ENCODE measurements at places on chromosomes 7 and 10.
A peak's percentile ranks its signal among the peaks of the same experiment; 100 is the strongest.

- peak; percentile 55 for DNase-seq
Observed at GRCh38 chr7:2018569-2019460, 213.9 kb downstream of the MAD1L1 start.

- no peak for DNase-seq
Observed at GRCh38 chr10:4643471-4643870, 182.5 kb upstream of the AKR1E2 start.

GRCh38 chr10:44520651-44521050 is 135.8 kb upstream of the CXCL12 start:
- DNase-seq = peak; percentile 28

GRCh38 chr10:95281206-95281605 is 9.6 kb downstream of the PDLIM1 start:
- no peak for DNase-seq

DNA sequence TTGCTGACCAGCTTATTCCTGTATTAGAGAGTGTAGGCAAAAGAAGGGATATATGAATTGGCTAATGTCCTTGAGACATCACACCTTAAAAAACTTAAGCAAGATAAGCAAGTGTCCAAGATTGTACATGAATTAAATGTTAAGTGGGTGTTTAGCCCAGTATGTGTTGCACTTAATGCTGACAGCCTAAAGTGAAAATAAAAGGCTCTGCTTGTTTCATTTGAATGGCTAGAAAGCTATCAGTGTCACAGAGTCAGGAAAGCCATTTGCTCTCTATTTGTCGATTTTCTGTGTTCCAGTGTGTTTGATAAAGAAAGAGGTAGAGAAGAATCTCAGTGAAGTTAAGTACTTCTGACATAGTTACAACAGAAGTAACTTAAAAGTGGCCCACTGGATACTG is 744.9 kb downstream of the ANKRD7 start:
- no peak for DNase-seq

GRCh38 chr7:105808703-105809590 is 67.5 kb downstream of the ATXN7L1 start:
- DNase-seq = no peak

GRCh38 chr7:73338321-73338720 is 10.4 kb downstream of the FKBP6 start:
- no peak for DNase-seq

DNA sequence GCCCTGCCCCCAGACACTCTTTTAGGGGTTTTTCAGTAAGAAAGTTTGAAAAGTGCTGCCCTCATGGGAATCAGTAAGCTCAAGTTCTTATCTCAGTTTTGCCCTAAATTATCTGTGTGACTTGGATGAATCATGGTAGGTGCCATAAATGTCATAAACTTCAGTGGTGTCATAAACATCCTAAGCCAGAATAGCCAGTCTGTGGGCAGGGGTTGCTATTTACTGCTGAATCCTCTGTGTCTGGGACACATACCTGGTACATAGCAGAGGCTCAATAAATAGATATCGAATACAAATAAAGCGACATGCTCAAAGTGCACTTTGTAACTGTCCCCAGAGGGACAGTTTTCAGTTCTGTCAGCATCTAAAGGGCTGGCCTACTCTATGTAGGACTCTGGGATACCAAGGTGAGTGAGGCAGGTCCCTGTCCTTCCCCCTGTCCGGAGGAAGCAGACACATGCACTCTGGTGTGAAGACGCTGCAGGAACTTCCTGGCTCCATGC is 502.1 kb downstream of the RPS24 start:
- DNase-seq = no peak

GRCh38 chr10:121851786-121852185 is 76.0 kb downstream of the ATE1 start:
- no peak for DNase-seq

DNA sequence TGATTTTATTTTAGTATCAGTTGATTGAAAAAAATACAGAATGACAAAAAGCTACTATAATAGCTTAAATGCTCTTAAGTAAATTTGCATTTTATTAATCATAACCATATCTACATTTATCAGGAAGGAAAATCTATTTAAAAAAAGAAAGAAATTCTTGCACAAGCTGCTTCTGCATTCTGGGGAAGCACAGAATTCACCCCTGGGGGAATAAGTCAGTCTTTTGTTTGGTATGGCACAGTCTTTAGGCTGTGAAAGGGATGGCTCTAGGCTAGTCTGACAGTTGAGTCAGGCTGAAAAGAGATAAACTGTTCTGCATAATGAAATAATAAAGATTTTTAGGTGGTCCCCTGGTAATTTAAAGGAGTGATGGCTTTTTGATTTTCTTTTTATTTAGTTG is 37.9 kb downstream of the HTR7 start:
- DNase-seq = no peak

- no peak for DNase-seq
Observed at GRCh38 chr7:106566672-106567071, 94.3 kb downstream of the CCDC71L start.

GRCh38 chr10:45380903-45381620 is 7.0 kb downstream of the ALOX5 start:
- no peak for DNase-seq

DNA sequence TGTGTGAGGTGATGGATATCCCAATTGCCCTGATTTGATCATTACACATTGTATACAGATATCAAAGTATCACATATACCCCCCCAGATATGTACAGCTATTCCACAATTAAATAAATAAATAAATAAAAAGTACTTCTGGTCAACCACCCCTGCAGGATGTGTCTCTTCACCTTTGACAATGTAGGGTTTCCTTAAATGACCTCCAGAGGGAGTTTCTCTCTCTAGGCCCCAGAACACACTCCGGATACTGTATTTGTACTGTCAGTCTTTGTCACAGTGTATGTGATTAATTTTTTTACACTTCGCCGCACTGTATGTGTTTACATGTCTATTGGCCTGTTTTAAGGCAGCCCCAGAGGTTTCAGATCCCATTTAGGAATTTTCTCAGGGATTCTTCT is 123.6 kb downstream of the ADCYAP1R1 start:
- DNase-seq = no peak

DNA sequence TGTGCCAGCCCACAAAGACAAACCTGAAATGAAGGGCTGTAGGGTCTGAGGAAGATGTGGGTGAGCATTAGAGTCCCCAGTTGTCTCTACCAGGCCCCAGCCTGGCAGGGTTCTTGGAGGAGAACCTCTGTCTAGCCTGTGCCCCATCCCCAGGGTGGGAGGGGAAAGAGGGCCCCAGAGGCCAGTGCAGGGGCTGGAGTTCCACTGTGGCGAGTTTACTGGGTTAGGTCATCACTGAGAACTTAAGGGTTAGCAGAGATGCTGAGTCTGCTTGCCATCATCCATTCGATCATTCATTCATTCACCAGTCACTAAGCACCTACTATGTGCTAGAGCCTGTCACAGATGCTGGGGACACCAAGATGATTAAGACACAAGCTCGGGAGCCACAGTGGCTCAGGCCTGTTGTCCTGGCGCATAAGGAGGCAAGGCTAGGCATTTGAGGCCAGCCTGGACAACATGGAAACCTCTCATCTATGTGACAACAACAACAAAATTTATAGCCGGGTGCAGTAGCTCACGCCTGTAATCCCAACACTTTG is 2.6 kb downstream of the ANKRD2 start:
- no peak for DNase-seq

DNA sequence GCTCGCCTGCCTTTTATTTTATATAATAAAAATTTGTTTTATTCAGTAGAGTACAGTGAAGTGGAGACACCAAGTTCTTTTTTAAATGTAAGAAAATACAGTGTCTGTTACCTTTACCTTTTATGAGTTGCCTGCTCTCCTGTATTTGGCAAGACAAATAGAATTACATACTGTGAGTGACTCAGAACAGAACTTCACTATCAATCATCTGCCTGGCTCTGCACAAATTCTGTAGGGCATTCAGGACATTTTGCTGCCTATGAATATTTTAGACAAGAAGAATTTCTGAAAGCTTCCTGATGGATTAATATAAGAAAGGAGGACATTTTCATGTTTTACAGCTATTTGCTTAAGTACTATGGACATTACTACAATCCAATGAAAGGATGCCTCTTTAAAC is 135.4 kb upstream of the PHF14 start:
- no peak for DNase-seq

- no peak for DNase-seq
Observed at GRCh38 chr7:23012908-23013714, 819 bp downstream of the HYCC1 start.

- peak; percentile 59 for DNase-seq
Observed at GRCh38 chr7:38673795-38674194, 42.6 kb upstream of the AMPH start.

DNA sequence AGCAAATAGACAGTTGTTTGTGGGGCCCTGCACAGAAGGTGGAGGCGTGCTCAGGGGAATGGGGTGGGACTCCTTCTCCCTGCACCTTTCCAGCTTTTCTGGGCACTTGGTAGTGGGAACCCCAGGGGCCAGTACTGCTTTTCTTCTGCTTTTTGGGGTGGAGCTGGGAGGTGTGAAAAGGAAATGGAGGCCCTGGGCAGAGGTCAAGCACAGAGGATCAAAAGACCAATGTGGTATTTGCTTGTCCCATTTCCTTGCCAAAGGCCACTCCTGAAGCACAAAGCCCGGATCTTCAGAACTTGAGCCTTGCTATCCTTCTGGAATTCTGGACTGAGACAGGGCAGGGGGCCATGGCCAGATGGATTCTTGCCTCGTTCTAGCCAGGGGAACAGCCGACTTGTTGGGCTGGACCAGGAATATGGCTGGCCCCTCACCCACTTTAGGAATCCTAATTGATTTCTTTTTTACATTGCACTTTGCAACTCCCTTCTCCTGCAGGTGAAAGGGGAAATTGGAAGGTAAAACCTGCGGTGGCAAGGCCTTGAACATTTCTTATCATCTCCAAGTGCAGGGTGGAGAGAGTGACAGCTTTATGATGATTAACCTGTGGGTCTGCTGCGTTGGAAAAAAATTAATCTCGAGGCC is 26.5 kb downstream of the ADRA2A start:
- DNase-seq = no peak

GRCh38 chr10:77887631-77888355 is 38.8 kb downstream of the DLG5 start:
- no peak for DNase-seq

GRCh38 chr7:30136743-30137485 is 2.1 kb downstream of the MTURN start:
- DNase-seq = no peak

DNA sequence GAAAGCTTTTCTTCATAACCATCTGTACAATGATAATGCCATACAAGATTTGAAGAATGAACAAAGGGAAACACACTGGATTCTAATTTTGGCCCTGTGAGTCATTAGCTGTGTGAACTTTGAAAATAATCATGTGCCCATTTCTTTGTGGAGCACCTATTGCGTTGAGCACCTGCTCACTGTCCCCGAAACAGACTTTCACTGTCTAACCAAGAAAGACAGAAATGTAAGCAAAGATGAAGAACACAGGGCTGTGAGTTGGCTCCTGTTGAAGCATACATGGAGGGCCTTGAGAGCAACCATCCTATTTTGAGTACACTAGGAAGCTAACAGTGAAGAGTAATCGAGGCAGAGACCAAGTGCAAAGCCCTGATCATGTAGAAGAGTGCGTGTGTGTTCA is 118.4 kb upstream of the SLC25A13 start:
- DNase-seq = no peak

DNA sequence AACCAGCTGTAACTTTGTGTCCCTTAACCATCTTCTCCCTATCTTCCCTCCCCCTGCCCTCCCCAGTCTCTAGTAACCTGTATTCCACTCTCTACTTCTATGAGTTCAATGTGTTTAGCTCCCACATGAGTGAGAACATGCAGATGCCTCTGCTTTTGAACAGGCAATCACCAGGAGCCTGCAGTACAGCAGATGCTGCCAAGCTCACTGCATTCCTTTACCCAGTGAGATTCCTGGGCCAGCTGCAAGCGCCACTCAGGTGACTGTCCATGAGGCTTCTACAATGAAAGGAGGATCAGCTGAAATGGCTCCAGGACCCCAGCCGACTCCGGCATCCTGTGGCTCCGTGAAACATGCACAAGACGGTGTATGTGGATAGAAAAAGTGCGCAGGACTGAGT is 15.7 kb downstream of the GRID1 start:
- no peak for DNase-seq

DNA sequence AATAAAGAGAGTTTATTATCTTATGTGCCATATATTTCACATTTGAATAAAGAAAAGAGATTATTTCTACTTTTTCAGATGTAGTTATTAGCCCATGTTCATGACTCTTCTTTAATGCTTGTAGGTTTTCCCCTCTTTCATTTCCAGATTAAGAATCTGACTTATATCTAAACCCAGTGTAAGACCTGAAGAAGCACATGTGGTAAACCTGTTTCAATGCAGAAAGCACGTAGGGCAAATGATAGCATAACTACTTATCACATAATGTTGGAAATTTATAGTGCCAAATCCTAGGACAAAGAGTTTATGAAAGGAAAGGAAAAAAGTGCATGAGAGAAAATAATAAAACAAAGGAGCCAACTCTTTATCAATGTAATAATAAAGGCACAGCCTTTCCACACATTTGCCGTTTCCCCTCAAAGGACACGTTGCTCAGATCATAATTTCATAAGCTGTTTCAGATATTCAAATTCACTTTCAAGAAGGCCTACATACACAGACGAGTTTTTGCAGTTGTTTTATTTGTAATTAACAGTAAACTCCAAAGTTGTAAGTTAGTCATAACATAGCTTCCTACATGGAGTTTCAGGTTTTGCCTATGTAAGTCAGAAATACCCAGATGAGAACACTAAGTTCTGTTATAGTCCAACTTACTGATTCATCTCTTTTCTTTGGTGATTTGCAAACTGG is 88.8 kb upstream of the MDFIC start:
- no peak for DNase-seq

DNA sequence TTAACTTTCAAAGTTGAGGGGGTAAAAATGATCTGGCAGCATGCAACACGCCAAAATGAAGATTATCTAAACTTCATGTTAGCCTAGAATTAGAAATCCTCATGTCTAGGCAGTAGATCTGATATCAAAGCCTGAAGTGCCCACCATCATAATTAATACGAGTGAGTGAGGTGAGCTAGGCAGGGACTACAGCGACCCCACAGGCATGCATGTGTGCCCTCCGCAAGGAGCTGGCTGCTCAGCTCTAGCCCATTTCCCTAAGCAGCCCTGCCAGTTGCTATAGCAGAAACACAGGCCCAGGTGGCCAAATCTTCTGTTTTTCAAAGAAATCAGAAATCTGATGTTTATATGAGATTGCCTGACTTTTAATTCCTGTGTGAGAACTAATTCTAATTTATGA is 93.1 kb upstream of the IFRD1 start:
- no peak for DNase-seq

GRCh38 chr7:117219485-117219884 is 103.4 kb downstream of the WNT2 start:
- DNase-seq = no peak

GRCh38 chr10:9545073-9545472 is 1472.6 kb upstream of the CELF2 start:
- no peak for DNase-seq

- DNase-seq = no peak
Observed at GRCh38 chr10:95616446-95616845, 40.1 kb downstream of the ALDH18A1 start.

DNA sequence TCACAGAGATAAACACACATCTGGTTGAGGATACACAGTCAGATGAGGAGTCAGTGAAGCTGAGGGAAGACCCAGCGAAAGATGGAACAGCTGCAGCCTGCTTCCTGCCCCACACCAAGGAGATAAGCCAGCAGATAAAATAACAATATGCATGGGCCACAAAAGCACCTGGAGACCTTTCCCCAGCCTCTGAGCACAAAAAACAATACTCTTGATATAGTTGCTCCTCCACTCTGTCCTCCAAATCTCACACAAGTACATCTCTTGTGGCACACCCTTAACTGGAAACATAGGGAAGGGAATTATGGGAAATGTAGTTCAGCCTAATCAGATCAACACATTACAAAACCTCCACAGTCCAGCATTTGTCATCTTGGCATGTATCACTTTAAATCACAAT is 9.7 kb upstream of the FHIP2A start:
- DNase-seq = no peak

Data from GM04503 (cell line).